CD4-positive, alpha-beta T cell treated with Interleukin-4 for 4 hours (primary cell): ENCODE measurements at places on chromosomes 12 and 14.

GRCh38 chr12:915090-915489 is 34.4 kb downstream of the RAD52 start:
- DNase-seq: no peak

DNA sequence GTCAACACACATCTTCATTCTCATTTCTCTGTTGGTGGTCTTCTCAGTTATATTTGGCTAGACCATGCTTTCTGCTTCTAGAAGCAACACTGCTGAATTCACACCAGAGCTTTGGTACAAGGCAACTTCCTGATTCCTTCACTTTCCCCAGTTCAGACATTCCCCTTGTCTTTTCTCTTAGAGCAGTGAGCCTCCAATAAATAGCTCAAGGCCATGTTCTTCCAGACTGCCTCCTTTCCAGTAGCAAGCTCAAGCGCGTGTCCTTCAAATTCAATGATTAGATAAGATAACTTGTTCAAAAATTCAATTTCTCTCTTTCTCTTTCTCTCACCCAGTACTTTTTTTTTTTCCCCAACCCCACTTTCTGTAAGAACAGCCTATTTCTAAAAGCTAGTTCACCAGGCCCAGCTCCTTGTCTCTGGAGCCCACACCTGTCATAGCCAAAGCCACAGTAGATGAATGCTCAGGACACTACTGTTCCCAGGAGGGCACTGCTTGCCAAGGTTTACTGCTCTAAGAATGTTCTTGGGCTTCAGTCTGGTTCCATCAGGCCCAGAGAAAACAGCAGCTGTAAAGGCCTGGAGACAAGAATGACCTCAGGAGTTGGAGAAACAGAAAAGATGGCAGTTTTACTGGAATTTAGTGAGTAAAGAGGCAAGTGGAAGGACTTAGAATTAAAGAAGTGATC is 17.7 kb downstream of the TBK1 start:
- DNase-seq: no peak

- DNase-seq: no peak
Measured at GRCh38 chr12:133233006-133233405, 2.7 kb downstream of the ANHX start.

DNA sequence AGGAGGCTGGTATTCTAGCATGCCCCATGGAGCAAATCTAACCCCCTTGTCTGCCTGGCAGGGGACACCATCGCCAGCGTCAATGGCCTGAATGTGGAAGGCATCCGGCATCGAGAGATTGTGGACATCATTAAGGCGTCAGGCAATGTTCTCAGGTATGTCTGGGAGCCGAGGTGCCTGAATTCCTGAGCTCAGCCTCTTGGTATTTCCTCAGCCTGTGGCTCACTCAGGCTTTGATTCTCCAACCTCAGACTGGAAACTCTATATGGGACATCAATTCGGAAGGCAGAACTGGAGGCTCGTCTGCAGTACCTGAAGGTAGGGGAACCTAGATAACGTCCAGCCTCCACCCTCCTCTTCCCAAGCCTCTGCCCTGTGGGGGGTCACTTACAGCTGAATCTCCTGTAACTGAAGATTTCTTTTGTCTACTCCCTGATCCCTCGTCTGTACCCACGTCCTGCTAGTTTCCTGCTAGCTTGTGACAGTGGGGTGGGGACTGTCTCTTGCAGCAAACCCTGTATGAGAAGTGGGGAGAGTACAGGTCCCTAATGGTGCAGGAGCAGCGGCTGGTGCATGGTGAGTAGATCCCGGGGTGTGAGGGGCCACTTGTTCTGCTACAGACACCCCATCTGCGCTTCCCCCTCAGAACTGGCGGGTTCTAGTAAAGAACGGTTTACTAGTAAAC is 7.0 kb downstream of the TAMALIN start:
- DNase-seq: no peak

- no peak for DNase-seq
Measured at GRCh38 chr12:94705676-94706075, 55.3 kb upstream of the TMCC3 start.

GRCh38 chr14:53126731-53127130 is 26.4 kb downstream of the DDHD1 start:
- DNase-seq: no peak

DNA sequence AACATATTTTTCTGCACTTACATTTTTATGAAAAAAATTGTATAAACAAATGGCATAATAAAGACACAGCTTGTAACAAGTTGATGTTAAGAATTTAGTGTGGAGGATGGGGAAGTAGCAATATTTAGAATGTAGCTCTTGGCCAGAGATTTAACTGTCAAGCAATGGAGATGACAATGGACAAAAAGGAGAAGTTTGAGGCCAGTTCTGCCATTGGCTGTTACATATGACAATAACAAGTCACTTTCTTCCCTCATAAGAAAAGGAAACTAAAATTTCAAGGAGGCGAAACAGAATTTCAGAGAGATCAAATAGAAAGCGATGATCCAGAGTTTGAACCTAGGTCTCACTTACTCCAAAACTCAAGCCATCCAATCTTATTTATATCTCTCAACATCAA is 122.8 kb upstream of the CCDC175 start:
- DNase-seq: no peak

- peak; percentile 33 for DNase-seq
Measured at GRCh38 chr14:54881235-54881760, 21.3 kb downstream of the GCH1 start.

GRCh38 chr12:121232977-121233627 is 23.2 kb downstream of the P2RX4 start:
- DNase-seq: no peak

- DNase-seq: no peak
Measured at GRCh38 chr14:78202976-78203375, 32.8 kb downstream of the NRXN3 start.

DNA sequence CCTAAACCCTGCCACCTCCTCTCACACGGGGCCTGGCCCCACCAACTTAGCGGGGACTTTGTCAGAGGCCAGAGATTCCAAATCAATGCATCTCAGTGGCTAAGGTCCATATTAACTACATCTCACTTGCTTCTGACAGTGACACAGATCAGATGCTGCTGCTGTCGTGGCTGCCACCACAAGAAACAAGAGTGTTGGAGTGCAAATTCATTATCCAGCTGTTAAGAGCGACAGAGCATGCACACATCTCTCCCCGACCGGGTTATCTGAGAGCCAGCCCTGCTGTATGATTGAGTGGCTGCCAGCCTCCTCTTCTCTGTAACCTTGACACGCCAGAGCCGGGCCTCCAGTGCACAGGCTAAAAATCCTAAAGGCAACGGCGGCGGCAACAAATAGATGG is 40.2 kb downstream of the SPRING1 start:
- no peak for DNase-seq

DNA sequence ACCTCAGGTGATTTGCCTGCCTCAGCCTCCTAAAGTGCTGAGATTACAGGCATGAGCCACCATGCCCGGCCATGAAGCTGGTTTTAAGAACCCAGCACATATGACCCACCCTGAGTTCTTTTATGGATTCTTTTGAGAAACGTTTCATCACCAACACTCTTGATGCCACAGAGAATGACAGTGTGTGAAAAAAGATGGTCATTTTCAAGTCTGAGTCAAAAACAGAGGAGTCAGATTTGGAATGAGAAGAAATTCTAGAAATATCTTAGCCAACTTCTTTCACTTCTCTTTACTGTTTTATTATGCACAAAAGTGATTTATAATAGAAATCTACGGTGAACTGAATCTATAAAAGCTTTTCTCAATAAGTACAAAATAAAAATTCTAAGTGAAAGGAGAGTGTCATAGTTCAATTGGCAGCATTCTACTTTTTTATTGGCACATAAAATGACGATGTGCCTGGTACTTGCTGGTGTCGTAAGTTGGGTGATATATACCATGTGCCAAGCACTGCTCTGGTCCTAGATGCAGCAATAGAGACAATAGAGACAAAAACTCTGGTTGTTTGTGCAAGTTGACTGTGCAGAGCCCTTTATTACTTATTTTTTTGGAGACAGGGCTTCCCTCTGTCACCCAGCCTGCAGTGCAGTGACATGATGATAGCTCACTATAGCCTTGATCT is 33.9 kb downstream of the CCDC177 start:
- no peak for DNase-seq

DNA sequence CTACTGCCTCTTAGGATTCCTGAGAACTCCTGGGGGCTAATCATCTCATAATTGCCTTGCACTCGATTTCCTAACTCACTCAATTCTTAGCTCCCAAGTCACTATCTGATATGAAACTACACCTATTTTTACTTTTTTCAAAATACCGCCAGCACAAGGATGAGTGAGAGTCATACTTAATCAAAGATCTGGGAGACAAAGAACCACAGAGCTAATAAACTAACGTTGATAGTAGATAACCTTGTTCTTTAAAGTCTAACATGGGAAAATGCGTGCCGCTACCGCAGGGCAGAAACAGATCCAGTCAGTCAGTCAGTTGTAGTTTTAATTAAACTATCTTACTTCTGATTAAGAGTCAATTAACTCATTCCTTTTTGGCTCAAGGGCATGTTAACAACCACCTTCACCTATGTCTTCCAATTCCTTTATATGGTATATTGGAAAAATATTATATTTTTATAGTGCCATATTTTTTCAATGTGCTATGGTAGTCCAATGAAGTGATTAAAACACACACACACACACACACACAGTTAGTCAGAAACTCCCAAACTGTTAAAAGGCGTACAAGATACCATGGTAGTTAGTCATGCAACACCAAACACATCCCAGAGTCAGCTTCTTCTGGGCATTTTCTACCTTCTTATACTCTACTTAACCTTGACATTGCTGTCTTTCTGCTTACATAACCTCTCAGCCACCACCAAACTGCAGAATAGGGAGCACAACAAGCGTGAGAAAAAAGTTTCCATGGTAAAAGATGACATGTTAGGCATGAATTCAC is 114.0 kb downstream of the KLHL28 start:
- DNase-seq: no peak

DNA sequence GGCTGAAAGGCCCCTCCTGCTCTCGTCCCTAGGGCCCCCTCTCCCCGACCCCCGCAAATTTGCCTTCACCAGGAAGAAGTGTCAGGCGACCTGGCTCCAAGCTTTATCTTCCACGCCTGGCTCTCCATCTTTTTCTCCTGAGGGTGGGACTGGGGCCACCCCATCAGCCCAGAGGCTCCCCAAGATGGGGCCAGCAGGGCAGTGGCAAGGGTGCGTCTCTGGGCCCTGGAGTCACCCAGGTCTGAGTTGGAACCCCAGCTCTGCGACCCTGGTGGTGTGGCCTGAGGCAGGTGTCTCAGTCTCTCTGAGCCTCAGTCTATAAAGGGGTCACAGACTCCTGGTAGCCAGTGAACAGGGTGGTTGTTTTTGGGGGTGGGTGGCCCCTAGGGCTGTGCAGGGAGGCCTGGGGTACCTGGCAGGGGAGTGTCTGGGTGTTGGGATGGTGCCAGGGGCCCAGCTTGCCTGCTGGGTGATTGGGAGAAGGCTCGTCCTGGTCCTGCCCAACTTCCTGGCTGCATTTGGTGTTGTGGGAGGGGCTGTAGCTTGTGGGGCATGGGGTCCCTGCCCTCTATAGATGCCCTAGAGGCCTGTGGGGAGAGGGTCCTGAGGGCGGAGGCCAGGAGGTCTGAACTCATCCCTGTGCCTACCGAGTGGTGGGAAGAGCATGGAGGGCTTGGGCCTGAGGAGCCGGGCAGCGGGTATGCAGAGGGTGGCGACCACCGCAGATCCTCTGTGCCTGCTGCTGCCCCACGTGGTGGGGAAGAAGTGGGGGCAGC is 7.6 kb downstream of the KIF26A start:
- DNase-seq: no peak
